ENCODE measurements at places on chromosomes 5 and 9. TPM values are rescaled to one million over a fixed set of nuclear protein-coding genes. Genes with fewer than 3 reads are reported as not detected.

RAB14 gene
- 69.6 TPM for total RNA-seq

PCDHB2 gene
- total RNA-seq: 3.2 TPM

PLPP1 gene
- total RNA-seq: 413 TPM

PRLR gene
- 4.0 TPM for total RNA-seq

EQTN gene
- total RNA-seq: not detected

ORM2 gene
- not detected for total RNA-seq

TBC1D13 gene
- 27.9 TPM for total RNA-seq

FXN gene
- 4.1 TPM for total RNA-seq

All from subcutaneous adipose tissue (tissue), 4 donors.